ENCODE measurements at places on chromosomes 6 and 20.

DNA sequence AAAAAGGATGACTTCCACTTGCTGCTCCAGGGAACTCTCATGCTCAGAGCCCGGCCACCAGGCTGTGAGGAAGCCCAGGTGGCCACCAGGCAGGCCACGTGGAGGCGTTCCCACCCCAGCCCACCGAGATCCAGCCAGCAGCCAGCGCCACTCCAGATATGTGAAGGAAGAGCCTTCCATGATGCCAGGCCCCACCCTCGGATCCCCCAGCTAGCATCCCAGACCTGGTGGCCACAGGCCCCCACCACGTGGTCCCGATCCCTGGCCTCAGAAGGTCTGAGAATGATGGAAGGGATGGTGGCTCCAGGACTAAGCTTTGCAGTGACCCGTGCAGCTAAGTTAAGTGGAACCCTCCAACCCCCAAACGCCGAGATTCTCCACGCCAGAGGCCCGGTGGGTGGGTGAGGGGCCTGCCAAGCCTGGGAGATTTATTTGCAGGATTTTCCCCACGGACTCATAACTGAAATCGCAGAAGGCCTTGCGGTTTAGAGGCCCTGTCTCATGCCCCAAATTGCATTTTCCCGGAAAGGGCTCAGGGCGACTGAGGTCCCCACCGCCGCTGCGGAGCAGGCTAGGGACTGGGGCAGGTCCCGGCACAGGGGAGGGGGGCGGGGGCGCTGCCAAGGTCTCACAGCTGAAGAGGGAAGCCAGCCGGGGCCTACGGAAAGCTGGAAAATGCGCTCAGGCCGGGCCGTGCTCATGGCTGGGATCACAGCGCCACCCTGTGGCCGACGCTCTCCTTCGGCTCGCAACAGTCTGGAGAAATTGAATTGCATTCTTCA is 31.1 kb upstream of the CST7 start:
- DNase-seq, result peak; percentile 57

GRCh38 chr20:20210327-20210726 is 157.6 kb upstream of the INSM1 start:
- no peak for DNase-seq

GRCh38 chr6:113642714-113643406 is 214.3 kb upstream of the MARCKS start:
- DNase-seq, result no peak

- DNase-seq, result no peak
Observed at GRCh38 chr6:12401200-12401599, 111.0 kb downstream of the EDN1 start.

DNA sequence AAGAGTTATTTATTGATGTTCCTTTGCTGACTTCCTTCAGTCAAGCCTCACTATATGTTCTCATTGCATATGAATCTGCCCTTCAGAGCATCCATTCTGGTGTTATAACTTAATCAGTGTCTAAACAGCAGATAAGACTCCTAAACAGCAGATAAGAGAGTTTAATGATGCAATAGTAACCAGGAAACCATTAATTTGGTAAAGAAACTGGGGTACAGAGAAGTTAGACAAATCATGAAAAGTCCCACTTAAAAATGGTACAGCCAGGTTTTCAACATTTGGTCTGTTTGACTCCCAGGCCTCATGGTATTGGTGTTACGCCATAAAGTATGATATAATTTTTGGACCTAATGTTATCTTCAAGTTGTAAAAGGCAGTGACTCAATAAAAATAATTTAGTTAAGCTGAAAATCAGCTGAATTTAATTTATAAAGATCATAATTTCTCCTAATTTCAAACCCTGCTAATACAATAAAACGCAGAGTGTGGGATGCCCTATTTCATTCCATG is 127.4 kb upstream of the DST start:
- DNase-seq, result no peak

DNA sequence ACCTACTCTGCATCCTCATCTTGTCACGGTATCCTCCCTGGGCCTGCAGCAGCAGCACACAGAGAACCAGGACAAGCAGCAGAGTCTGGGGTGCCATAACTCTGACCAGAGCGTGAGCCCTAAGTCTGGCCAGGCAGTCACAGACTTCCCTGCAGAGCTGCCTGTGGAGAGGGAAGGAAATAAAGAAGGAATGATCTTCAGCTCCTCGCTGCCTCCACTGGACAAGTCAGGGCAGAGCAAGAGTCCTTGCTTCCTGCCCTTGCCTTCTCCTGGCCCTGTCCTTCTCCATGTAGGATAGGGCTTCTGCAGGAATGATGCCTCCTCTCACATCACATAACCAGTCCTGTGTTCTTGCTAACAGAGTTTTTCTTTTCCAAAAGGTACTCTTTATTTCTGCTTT is 15.9 kb upstream of the WFDC11 start:
- no peak for DNase-seq

DNA sequence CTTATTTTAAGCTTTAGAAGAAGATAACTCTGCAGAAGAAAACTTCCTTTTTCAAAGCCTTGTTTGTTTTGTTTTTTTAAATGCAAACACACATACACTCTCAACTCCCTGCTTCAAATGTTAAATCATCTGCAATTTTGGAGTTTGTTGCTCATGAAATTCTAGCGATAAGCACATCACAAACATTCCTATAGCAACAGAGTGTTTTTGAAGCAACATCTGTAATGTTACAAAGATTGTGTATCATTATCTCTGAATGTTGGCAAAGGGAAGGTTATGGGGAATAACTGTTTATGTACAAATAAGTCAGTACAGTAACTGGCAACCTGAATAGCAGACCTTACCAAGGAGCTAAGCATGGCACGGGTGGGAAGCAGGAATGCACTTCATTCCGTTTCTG is 84.8 kb upstream of the MRPS10 start:
- no peak for DNase-seq

GRCh38 chr20:11734431-11734830 is 183.3 kb upstream of the BTBD3 start:
- no peak for DNase-seq

DNA sequence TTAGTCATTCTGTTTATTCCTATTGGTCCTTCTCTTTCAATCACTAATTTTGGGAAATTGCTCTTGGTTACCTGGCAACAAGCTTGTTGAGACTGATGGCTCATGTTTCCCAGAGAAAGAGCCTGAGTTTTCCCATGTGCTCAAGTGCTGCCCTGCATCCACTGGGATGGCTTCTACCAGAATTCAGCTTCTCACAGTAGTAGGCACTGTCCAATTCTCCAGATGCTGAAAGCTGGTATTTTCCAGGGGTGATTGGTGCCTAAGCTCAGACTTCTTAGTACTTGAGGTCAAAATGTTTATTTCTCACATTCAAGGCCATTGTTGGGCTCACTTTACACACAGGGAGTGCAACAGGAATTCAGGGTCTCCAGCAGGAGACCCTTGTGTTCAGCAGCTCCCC is 29.1 kb upstream of the SLC2A12 start:
- DNase-seq, result no peak

- DNase-seq, result no peak
Observed at GRCh38 chr6:109740787-109741186, 49.7 kb downstream of the FIG4 start.

DNA sequence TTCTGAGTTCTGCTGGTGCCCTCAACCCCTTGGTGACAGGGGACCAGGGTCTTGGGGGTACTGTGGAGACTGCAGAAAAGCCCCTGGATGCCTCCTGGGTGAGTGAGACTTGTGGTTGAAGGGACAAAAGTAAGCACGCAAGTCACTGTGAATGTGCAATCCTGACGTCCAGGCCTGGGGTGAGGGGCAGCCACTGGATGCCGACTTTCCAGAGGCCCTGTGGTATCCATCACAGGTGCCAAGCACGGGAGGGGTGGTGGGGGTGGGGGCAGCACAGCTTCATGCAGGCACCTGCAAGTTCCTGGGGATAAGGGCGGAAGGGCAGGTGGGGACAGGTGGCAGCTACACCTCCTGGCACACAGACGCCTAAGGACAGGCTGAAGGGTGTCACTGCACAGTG is 20.1 kb upstream of the UBE2V1 start:
- DNase-seq, result no peak

DNA sequence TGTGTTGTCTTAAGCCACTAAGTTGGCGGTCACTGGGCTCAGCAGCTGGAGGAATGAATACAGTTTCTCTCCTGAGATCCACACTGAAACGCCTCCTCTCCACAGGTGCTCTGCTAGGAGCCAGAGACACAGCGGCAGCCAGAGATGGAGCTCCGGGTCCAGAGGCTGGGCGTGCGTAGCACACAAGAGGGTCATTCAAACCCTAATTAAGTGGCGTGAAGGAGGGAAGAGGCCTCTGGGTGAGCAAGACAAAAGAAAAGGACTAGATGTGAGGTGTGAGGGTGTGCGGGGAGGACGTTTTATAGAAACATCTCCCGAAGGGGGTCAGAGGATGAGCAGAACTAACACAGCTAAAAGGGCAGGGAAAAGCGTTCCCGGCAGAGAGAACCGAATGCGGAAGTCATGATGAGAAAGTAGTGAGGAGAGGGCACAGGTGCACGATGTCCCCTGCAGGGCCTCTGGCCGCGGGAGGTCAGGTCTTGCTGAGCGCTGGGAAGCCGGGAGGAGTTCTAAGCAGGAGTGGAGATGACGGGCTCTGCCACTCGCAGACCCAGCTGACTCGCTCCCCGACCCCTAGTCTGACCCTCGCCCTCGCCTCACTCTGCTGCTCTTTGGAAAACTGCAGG is 54.4 kb downstream of the BMP7 start:
- no peak for DNase-seq

Data from natural killer cell (primary cell).